ENCODE measurements at places on chromosomes 16 and 17. TPM values are rescaled to one million over a fixed set of nuclear protein-coding genes. Genes with fewer than 3 reads are reported as not detected.

The PERCC1 gene
- not detected for total RNA-seq

The SHISA6 gene
- 4.4 TPM for total RNA-seq

The KRT9 gene
- not detected for total RNA-seq

The TAC4 gene
- total RNA-seq: not detected

The ANKRD40 gene
- total RNA-seq: 48.6 TPM

The KRT24 gene
- 0.31 TPM for total RNA-seq

The ALOX15 gene
- 0.31 TPM for total RNA-seq
